Activated CD4-positive, alpha-beta T cell treated with anti-CD3 and anti-CD28 coated beads, Interleukin-2, amount 10 ng/mL, durations not matched to agents 7 days and 5 days (primary cell): ENCODE measurements at places on chromosomes 3 and 15. TPM values are rescaled to one million over a fixed set of nuclear protein-coding genes. Genes with fewer than 3 reads are reported as not detected.
A peak's percentile ranks its signal among the peaks of the same experiment; 100 is the strongest.

ALDH1L1 gene
- not detected for total RNA-seq

GRCh38 chr3:136787349-136787748, 31.6 kb upstream of the SLC35G2 start:
- peaks cover 1% of the 10 kb centered on the region for H3K27me3 ChIP-seq
- peak overlapping the region; percentile 20 for H3K27ac ChIP-seq
- no peak overlapping the region for H3K4me3 ChIP-seq

DNA sequence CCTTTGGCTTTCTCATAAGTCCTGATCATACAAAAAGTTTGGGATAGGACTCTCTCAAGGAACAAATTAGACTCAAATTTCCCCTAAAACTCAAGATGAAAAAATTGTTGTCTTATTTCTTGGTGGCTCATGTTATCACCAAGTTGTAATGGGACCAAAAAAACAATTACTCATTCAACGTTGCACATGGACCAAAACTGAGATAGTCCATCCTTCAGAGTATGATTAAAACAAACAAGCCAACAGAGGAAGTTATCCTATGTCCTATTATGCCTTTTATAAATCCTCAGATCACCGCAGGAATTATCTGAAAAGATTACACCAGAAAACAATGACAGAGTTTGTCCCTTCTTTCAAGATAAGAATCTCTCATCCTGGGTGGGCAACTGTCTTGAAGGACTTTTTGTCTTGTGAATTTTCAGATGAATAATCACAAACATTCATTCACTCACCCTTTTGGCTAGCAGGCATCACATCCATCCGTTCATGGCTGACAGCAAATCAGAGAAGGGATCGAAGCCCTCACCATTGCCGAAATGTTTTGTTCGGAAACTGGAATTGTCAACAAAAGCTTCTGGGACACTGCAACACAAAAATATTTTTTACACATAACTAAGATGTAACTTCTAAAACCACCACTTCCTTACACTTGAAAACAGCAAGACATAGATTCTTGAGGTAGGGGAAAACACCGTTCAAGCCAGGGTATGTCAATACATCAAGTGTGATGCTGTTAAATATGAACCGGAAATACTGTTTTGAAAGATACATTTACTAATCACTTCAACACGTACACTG, 90.4 kb downstream of the FOXP1 start:
- H3K27me3 ChIP-seq = no peaks in the 10 kb centered on the region
- peaks cover 83% of the 10 kb centered on the region for H3K4me1 ChIP-seq
- H3K4me3 ChIP-seq = peak overlapping the region; percentile 64
- peaks cover 51% of the 10 kb centered on the region for H3K36me3 ChIP-seq

DNA sequence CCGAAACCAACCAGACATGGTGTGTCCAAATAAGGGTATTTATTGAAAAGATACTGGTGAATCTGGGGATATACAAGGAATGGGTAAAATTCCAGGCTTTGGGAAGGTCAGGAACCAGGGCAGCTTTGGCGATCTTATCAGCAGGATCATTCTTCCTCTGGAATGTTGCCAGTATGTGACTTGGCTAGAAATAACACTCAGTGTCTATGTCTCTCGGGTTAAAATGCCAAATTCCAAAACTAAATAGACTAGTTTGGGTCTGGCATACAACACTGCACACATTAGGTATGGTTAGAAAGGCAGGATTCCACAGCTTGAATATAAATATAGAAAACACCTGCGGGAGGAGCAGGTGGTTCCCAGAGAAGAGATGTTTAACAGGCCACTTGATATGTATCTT, 220.2 kb upstream of the CD96 start:
- no peak for DNase-seq
- peaks cover 33% of the 10 kb centered on the region for H3K4me1 ChIP-seq
- no peaks in the 10 kb centered on the region for H3K27me3 ChIP-seq
- H3K36me3 ChIP-seq = peaks cover 14% of the 10 kb centered on the region

GRCh38 chr15:67188551-67189218, 65.8 kb downstream of the AAGAB start:
- H3K27ac ChIP-seq = no peak overlapping the region
- DNase-seq = no peak

GRCh38 chr15:32919749-32920414, 202.1 kb downstream of the GREM1 start:
- H3K4me1 ChIP-seq = no peaks in the 10 kb centered on the region
- peaks cover 5% of the 10 kb centered on the region for H3K27me3 ChIP-seq
- no peak overlapping the region for H3K4me3 ChIP-seq
- DNase-seq = no peak
- H3K36me3 ChIP-seq = no peaks in the 10 kb centered on the region

GRCh38 chr3:186471771-186472170, 72.4 kb downstream of the CRYGS start:
- H3K4me3 ChIP-seq = no peak overlapping the region
- H3K27ac ChIP-seq = no peak overlapping the region
- no peaks in the 10 kb centered on the region for H3K27me3 ChIP-seq
- no peaks in the 10 kb centered on the region for H3K4me1 ChIP-seq

- no peak overlapping the region for H3K4me3 ChIP-seq
- H3K4me1 ChIP-seq = no peaks in the 10 kb centered on the region
- no peaks in the 10 kb centered on the region for H3K27me3 ChIP-seq
- no peak for DNase-seq
Observed at GRCh38 chr3:2244137-2244536, 145.5 kb downstream of the CNTN4 start.

DNA sequence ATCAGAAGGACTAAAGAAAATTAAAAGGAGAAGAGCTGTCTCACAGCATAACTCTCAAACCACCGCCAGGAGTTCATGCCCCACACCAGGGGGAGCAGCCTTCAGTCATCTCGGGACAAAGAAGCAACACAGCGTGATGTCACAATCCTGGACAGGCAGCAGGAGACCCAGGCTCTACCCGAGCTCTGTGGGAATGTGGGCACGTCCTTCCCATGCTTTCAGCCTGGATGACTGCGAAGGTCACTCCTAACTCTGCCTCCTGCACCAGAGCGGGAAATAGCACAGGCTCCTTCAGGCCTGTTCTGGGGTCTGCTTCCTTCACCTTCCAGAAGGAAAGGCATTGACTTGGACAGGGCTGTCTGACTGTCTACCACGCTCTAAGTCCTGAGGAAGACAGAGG, 31.3 kb downstream of the NOX5 start:
- H3K27ac ChIP-seq = no peak overlapping the region
- H3K4me3 ChIP-seq = no peak overlapping the region
- no peaks in the 10 kb centered on the region for H3K36me3 ChIP-seq

DNA sequence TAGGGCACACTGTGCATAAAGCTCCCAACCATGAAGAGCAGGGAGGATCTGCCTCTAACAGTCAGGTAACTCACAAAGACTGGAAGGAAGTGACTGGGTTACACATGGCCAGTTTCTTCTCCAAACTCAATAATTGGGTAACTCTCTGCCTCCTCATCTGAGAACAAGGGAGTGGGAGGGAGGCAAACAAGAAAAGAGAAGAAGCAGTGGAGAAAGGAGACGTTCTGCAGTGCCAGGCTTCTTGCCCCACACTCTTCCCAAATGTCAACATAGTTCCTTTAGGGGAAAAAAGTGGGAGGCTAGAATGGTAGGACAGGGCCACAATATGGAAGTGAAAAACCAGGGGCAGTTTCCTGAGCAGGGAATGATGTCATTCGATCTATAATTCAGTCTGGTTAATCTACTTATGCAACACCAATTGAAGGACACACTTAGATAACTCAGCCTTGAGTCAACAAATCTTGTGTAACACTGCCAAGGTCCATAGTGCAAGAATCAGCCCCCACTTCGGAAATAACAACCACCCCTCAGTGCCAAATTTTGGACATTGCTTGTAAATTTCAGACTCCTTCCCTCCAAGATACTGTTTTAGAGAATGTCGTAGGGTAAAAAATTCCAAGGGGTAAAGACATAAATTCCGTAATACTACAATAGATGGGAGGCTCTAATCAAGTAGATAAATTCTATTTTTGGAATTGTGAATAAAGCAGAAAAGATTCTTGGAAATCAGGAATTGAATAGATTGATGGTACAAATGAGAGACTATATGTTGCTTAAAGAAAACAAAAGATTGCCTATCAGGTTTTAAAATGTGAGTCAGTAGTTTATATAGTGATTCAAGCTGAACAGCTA, 143.0 kb downstream of the LPP start:
- H3K4me1 ChIP-seq = peaks cover 36% of the 10 kb centered on the region
- H3K27me3 ChIP-seq = no peaks in the 10 kb centered on the region
- H3K36me3 ChIP-seq = peaks cover 20% of the 10 kb centered on the region
- no peak overlapping the region for H3K27ac ChIP-seq

- H3K27ac ChIP-seq = no peak overlapping the region
- no peak for DNase-seq
- H3K36me3 ChIP-seq = no peaks in the 10 kb centered on the region
- peaks cover 15% of the 10 kb centered on the region for H3K27me3 ChIP-seq
- H3K4me1 ChIP-seq = no peaks in the 10 kb centered on the region
Observed at GRCh38 chr15:79218588-79219200, 63.8 kb upstream of the ANKRD34C start.

DNA sequence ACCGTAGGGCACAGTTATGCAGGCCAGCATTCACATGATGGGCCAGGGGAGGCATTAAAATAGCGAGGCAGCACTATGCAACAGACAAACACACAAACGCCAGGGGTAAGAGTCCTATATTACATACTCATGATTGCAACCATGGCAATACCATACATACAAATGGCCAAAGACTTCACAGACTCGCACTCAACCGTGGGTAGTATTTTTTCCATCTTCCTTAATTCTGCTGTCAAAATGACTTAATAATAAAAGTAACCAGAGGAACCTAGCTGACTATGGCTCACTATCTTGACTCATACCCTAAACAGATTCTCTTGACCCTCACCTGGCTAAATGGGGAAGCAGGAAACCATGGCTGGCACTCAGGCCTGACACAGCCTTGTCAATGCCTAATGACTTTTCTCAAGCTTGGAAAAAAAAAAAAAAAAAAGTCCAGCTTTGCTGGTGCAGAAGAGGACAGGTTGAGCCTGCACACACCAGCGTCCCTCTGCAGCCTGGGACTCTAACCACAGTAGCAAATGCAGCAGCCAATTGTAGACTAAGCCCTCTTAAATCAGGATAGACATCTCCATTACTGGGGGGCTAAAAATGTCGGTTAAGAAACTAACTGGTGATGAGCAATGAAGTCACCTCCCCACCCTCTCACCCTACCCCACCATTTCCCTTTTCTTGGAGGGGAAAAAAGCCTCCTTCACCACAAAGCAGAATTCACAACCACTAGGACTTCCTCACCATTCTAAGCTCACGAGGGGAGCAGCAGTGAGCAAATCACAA, 23.1 kb downstream of the CCDC12 start:
- H3K27ac ChIP-seq = peak overlapping the region; percentile 73
- H3K27me3 ChIP-seq = no peaks in the 10 kb centered on the region
- peaks cover 24% of the 10 kb centered on the region for H3K36me3 ChIP-seq
- H3K4me3 ChIP-seq = peak overlapping the region; percentile 49

DNA sequence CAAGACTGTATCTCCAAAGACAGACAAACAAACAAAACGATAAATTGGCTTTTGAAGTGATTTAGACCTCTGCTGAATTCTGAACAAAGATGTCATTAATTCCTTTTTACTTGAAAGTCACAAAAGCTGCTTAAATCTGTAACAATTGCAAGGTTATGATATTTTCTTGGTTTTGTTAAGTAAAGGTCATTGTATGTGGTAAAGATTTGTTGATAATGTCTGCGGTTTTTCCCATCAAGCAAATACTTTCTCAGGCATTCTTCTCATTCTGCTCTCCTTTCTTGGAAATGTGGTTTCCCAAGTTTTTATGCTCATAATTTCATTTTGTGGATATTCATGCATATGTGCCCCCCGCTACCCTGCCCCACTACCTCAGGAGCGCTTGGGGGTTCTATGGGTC, 116.5 kb downstream of the SLMAP start:
- H3K36me3 ChIP-seq = peaks cover 9% of the 10 kb centered on the region
- no peaks in the 10 kb centered on the region for H3K4me1 ChIP-seq
- no peak for DNase-seq
- no peaks in the 10 kb centered on the region for H3K27me3 ChIP-seq
- H3K4me3 ChIP-seq = no peak overlapping the region
- no peak overlapping the region for H3K27ac ChIP-seq

DNA sequence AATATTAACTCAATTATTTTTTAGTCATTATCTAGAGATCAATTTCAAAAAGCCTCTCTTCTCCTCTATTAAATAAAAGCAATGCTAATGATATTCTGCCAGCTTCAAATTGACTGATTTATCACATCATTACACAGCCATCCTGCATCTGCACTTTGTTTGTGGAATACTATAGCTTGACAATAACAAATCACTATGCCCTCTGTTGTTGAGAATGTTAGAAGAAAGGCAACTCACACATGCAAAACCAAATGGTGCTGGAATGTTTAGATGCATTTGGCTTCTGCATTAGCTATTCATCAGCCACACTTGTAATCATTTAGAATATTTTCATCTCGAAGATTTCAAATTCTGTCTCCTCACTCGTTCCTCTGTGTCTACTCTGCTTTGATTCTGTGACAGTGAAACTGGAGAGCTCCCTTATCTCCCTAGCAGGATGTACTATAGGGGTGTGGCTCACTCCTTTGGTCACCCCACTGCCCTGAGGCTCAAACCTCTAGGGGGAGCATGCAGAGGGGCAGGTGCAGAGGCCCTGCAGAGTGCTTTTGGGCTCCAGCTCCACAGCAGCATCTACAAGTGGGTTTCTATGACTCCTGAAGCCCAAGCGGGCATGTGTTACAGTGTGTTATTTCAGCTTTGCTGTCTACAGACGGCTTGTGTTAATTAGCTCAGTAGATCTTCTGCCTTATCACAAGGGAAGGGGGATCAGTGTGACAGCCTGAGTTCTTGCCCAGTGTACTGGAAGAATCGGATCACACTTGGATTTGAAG, 454.1 kb upstream of the BCHE start:
- no peak for DNase-seq
- H3K27me3 ChIP-seq = no peaks in the 10 kb centered on the region
- no peaks in the 10 kb centered on the region for H3K4me1 ChIP-seq
- no peak overlapping the region for H3K27ac ChIP-seq
- H3K36me3 ChIP-seq = no peaks in the 10 kb centered on the region
- H3K4me3 ChIP-seq = no peak overlapping the region

- H3K4me3 ChIP-seq = no peak overlapping the region
- no peaks in the 10 kb centered on the region for H3K4me1 ChIP-seq
- DNase-seq = no peak
- H3K27ac ChIP-seq = no peak overlapping the region
Observed at GRCh38 chr3:55077726-55078125, 149.9 kb upstream of the LRTM1 start.

- no peak overlapping the region for H3K4me3 ChIP-seq
- H3K36me3 ChIP-seq = no peaks in the 10 kb centered on the region
- H3K4me1 ChIP-seq = peaks cover 2% of the 10 kb centered on the region
Observed at GRCh38 chr15:25879438-25879837, 16.3 kb upstream of the ATP10A start.

- H3K4me3 ChIP-seq = no peak overlapping the region
- H3K4me1 ChIP-seq = no peaks in the 10 kb centered on the region
- H3K27me3 ChIP-seq = no peaks in the 10 kb centered on the region
- no peaks in the 10 kb centered on the region for H3K36me3 ChIP-seq
- H3K27ac ChIP-seq = no peak overlapping the region
Observed at GRCh38 chr15:101535170-101535902, 45.8 kb upstream of the PCSK6 start.

DNA sequence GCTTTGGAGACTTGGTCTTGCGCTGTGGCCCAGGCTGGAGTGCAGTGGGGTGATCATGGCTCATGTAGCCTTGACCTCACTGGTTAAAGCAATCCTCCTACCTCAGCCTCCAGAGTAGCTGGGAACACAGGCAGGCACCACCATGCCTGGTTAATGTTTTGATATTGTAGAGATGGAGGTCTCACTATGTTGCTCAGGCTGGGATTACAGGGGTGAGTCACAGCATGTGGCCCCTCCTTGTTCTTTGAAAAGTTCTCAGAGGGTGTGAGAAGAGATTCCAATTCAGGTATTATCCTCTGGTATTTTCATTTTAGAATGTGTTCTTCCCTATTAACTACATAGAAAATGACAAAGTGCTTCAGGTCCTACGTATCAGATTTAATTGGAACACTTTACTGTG, 51.9 kb upstream of the RPL32 start:
- no peak for DNase-seq
- H3K27me3 ChIP-seq = peaks cover 23% of the 10 kb centered on the region
- peaks cover 3% of the 10 kb centered on the region for H3K36me3 ChIP-seq
- H3K4me3 ChIP-seq = no peak overlapping the region
- H3K27ac ChIP-seq = no peak overlapping the region
